ENCODE measurements at places on chromosomes 1 and 21. TPM values are rescaled to one million over a fixed set of nuclear protein-coding genes. Genes with fewer than 3 reads are reported as not detected.

The EFHD2 gene
- 23.1 TPM for total RNA-seq

- DNase-seq: no peak
Observed at GRCh38 chr1:100400404-100400803, 48.1 kb downstream of the CDC14A start.

DNA sequence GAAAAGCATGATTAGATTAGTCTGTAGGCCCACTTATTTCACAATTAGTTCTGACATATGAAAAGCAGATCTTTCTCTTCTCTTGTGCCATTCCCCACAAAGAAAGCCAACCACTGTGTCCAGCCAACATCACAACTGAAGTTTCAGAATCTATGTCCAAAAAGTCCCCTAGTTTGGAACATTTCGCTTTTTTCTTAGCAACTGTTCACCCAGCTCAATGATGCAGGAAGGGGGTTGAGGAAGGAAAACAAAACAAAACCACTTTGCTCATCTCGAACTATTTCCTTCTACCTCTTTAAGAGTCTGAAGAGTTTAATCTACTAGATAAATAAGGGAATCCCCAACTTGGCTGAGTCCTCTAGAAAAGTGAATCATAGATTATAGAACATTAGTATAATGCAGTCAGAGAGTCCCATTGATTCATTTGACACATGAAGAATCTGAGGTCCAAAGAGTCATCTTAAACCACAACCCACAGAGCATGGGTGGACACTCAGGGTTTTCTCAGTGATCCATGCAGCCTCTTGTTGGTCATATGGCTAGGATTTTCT is 159.3 kb upstream of the SGIP1 start:
- DNase-seq: peak; percentile 95

GRCh38 chr1:185566995-185567394 is 167.2 kb upstream of the HMCN1 start:
- DNase-seq: peak; percentile 58

GRCh38 chr21:37146320-37147235 is 73.5 kb downstream of the TTC3 start:
- peak; percentile 39 for DNase-seq

DNA sequence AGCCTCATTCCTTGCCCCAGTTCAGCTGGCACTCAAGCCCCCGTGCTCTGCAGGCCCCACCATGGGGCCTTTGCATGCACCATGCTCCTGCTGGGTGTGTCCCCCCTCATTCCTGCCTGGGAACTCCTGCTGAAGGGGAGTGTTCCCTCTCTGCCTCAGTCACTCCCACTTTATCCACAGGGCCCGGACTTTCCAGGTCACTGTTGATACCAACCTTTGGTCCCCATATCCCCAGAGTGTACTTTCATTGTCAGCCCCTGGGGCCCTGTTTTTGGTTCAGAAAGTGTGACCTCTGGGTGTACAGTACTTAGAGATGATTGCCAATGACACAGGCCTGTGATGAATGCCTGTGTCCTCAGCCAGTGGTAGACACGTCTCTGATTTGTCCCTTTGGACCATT is 2.9 kb downstream of the TTC22 start:
- no peak for DNase-seq

Measured in IMR-90 (cell line).